ENCODE measurements at places on chromosomes 4 and X.

GRCh38 chr4:170827562-170828274, 738.0 kb upstream of the AADAT start:
- no peaks in the 10 kb centered on the region for H3K36me3 ChIP-seq
- DNase-seq = no peak
- no peaks in the 10 kb centered on the region for H3K4me1 ChIP-seq
- H3K27ac ChIP-seq = no peak overlapping the region
- no peak overlapping the region for H3K4me3 ChIP-seq

DNA sequence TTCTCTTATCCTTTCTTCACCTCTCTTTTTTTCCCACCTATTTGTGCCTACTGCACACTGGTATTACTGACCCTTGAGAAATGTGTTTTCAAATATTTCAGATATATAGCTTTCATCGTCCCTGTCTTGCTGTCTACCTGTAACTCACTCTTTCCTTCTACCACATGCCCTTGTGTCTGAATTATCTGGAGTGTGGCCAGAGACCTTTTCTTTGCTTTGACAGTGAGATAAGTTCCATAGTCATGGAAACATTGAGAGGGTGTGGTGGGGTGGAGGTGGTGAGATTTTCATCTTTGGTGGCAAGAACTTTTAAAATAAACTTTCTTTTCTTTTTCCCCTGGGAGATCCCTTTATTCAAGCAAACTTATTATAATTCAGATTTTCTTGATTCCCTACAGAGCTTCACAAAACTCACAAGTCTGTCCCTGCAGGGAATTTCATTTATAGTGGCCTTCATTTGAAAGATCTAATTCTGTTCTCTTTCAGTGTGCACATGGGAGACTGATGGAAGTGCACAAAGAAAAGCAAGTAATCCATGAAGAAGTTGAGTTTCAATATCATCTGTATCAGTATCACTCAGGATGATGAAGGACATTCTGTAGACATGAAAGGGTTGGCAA, 95.7 kb downstream of the SH2D1A start:
- no peak overlapping the region for H3K27ac ChIP-seq
- no peak for DNase-seq
- H3K36me3 ChIP-seq = no peaks in the 10 kb centered on the region
- H3K27me3 ChIP-seq = no peaks in the 10 kb centered on the region
- H3K4me1 ChIP-seq = no peaks in the 10 kb centered on the region

- H3K36me3 ChIP-seq = no peaks in the 10 kb centered on the region
- H3K27me3 ChIP-seq = no peaks in the 10 kb centered on the region
- DNase-seq = no peak
- H3K27ac ChIP-seq = no peak overlapping the region
Observed at GRCh38 chrX:137988470-137988869, 422.5 kb downstream of the ZIC3 start.

DNA sequence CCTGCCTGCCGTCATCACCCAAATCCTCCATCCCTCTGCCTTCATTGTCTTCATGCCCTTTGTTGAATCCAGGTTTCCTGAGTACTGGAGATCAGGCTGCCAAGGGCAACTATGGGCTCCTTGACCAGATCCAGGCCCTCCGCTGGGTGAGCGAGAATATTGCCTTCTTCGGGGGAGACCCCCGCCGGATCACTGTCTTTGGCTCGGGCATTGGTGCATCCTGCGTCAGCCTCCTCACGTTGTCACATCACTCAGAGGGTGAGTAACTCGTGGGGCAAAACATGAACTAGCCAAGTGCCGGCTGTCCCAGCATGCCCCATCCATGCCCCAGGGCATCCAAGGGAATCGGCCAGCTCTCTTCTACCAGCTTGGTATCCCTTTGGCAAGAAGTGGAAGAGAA, 19.4 kb downstream of the NLGN3 start:
- H3K4me1 ChIP-seq = no peaks in the 10 kb centered on the region
- H3K27ac ChIP-seq = no peak overlapping the region
- H3K36me3 ChIP-seq = no peaks in the 10 kb centered on the region

DNA sequence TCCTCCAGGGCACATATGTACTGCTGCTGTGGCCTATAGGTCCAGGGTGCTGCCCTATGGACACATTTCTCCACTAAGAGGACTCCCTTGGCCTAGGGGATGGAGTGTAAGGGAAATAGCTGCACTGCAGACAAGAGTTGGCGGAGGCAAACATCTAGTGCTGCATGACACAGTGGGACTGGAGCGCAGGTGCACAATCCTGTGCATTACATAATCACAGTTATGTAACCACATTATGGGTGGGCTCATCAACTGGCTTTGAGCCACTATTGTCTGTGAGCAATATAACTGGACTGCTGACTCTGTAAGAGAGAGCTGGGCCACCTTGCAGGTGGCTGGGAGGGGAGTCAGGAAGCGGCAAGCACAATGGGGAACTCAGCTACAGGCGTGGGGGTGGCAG, 3.2 kb upstream of the TIGD2 start:
- peaks cover 17% of the 10 kb centered on the region for H3K4me1 ChIP-seq
- no peak overlapping the region for H3K27ac ChIP-seq
- H3K27me3 ChIP-seq = no peaks in the 10 kb centered on the region
- H3K4me3 ChIP-seq = no peak overlapping the region
- DNase-seq = no peak

- no peak overlapping the region for H3K4me3 ChIP-seq
- no peaks in the 10 kb centered on the region for H3K4me1 ChIP-seq
- DNase-seq = no peak
- no peak overlapping the region for H3K27ac ChIP-seq
- H3K27me3 ChIP-seq = no peaks in the 10 kb centered on the region
Observed at GRCh38 chrX:40931921-40932320, 153.3 kb upstream of the USP9X start.

- H3K4me1 ChIP-seq = no peaks in the 10 kb centered on the region
- no peaks in the 10 kb centered on the region for H3K36me3 ChIP-seq
- no peak overlapping the region for H3K4me3 ChIP-seq
- no peak for DNase-seq
- no peak overlapping the region for H3K27ac ChIP-seq
- no peaks in the 10 kb centered on the region for H3K27me3 ChIP-seq
Observed at GRCh38 chr4:31349907-31350306, 629.7 kb downstream of the PCDH7 start.

- H3K4me3 ChIP-seq = no peak overlapping the region
- no peak for DNase-seq
- H3K36me3 ChIP-seq = no peaks in the 10 kb centered on the region
- no peaks in the 10 kb centered on the region for H3K4me1 ChIP-seq
- H3K27me3 ChIP-seq = no peaks in the 10 kb centered on the region
- no peak overlapping the region for H3K27ac ChIP-seq
Observed at GRCh38 chrX:44036336-44036735, 63.1 kb upstream of the NDP start.

GRCh38 chr4:140556372-140557085, 12.2 kb downstream of the UCP1 start:
- no peak overlapping the region for H3K27ac ChIP-seq
- no peak for DNase-seq
- no peaks in the 10 kb centered on the region for H3K27me3 ChIP-seq
- peaks cover 4% of the 10 kb centered on the region for H3K36me3 ChIP-seq

GRCh38 chrX:154419189-154419588, 7.8 kb downstream of the TAFAZZIN start:
- no peaks in the 10 kb centered on the region for H3K36me3 ChIP-seq
- no peak overlapping the region for H3K27ac ChIP-seq
- no peaks in the 10 kb centered on the region for H3K4me1 ChIP-seq
- H3K27me3 ChIP-seq = no peaks in the 10 kb centered on the region
- DNase-seq = no peak
- H3K4me3 ChIP-seq = no peak overlapping the region

DNA sequence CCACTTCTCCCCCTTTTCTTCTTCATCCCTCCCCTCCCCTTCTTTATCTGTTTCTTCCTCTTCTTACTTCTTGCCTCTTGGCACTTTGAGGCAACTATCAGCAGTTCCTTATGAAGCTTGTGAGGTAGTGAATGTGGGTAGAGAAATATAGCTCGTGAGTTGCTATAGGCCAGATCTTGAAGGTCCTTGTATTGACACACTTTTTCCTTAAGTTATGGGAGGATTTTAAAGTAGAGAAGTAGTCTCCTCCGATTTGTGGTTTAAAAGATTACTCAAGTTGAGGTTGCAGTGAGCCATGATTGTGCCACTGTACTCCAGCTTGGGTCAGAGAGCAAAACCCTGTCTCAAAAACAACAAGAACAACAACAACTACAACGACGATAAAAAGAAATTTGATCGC, 3.4 kb upstream of the RRAGB start:
- H3K4me3 ChIP-seq = no peak overlapping the region
- no peak for DNase-seq
- no peaks in the 10 kb centered on the region for H3K27me3 ChIP-seq
- no peaks in the 10 kb centered on the region for H3K36me3 ChIP-seq
- H3K27ac ChIP-seq = no peak overlapping the region
- H3K4me1 ChIP-seq = peaks cover 21% of the 10 kb centered on the region

DNA sequence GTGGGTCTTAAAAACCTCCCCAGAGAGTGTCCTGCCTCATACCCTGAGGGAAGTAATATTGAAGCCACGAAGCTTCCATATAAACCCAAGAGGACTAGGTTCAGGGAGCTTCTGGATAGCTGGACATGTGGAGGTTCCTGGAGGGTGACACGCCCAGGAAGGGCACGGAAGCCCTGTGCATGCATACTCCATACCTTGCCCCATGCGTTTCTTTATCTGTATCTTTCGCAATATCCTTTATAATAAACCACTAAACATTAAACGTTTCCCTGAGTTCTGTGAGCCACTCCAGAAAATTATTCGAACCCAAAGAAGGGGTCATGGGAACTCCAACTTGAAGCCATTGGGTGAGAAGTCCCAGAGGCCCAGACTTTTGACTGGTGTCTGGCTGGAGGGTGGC, 45.7 kb upstream of the HPF1 start:
- H3K4me3 ChIP-seq = no peak overlapping the region
- no peaks in the 10 kb centered on the region for H3K27me3 ChIP-seq
